Posterior cingulate gyrus (tissue), 11 donors: ENCODE measurements at places on chromosomes 2 and 18.

DNA sequence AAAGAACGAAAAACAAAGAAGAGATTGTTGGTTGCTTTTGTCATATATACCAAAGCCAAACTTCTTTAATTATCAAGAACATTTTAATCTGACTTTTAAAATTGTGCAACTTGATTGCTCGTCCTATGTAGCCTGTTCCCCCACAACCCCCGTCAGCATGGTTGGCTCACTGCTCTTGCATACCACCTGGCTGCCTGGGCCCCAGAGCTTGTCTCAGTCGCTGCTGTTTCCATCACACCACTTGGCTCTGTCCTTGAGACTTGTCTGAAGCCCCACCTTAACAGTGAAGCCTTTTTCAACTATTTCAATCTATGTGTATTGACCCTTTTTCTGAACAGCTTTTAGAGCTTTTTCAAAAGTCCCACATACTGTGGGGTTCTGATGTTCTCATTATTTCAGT is 270.8 kb downstream of the ZNF407 start:
- no peak for DNase-seq

GRCh38 chr2:190587106-190587505 is 52.6 kb upstream of the NEMP2 start:
- no peak for DNase-seq

DNA sequence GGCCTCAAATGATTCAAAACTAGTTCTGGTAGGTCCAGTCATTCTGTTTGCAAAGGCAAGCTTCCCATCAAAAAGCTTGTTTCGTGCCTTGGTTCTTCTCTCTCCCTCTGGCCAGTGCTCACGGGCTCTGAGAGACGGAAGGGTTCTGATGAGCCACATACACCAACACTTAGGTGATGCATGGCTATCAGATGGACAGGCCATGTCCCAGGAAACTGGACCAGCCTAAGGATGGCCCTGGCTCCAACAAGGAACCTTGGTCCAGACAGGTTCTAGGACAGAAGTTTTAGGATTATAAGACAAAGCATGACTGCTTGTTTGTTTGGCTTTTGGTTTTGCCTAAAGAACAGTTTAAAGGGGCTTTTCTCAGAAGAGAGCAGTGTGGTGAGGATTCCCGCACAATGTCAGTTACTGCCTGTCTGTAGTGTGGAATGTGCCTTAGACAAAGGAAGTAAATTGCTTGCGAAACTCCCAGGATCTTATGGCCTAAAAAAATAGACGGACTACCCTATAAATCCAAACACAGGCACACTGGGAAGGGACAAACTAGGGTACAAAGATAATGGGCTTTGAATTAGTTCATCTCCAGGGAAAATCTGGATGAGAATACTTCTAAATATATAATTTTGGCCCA is 10.3 kb downstream of the CYP1B1 start:
- no peak for DNase-seq

DNA sequence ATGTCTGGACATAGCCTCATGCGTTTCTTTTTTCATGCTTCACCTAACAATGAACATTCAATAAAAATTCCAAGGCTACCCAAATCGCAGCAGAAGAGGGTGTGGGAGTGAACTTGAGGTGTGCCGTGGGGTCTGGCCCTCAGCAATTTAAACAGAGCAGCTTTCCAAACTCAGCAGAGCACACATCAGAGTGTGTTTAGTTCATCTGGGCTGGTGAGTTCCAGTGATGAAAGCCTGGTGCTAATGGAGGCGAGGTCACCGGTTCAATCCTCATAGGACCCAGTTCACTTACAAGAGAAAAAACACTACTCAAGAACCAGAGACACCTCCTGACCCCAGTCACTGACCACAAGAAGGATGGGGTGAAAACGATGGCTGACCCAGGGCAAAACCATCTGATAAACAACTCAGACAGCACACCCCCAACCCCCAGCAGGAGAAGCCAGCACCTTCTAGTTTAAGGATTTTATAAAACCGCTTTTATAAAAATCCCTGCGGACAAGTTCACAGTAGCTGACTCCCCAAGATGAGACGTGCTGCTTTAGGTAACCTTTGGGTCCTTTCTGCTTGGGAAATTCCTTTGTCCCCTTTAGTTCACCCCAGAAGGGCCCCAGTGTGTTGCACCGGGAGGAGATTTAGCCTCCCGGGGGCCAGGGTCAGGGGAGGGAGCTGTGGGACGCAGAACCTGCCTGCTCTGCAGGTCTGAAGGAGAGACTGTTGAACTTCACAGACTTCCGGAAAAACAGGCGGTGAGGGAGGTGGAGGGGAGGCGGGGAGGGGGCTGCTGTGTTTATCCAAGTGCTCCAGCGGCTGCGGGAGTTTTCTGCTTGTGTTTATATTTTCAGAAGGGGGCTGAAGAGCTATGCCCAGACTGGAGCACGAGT is 152.7 kb upstream of the SOX11 start:
- DNase-seq, result no peak

- DNase-seq, result no peak
Observed at GRCh38 chr2:27494284-27494943, 586 bp downstream of the FNDC4 start.

- no peak for DNase-seq
Observed at GRCh38 chr2:62577994-62578781, 72.2 kb upstream of the TMEM17 start.

- DNase-seq, result no peak
Observed at GRCh38 chr2:44616667-44617155, 255.0 kb downstream of the CAMKMT start.

GRCh38 chr2:38723173-38723572 is 28.0 kb downstream of the SRSF7 start:
- no peak for DNase-seq

DNA sequence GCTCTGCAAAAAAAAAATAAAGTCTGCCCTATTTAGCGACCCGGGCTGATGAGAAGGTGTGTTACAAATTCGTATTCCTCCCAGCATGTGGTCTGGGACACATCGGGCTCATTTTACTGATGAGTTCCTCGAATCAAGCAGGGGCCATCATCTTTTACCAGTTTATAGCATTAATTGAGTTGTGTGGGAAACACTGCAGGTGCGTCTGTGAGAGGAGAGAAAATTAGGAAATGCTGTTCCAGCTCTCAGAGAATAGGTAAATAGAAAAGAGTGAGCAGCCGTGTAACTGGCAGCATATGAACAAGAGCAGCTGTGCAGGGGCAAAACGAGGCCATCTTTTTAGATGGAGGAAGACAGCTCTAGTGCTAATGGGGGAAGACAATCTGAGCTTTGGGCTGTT is 216.7 kb downstream of the SETBP1 start:
- DNase-seq, result no peak

DNA sequence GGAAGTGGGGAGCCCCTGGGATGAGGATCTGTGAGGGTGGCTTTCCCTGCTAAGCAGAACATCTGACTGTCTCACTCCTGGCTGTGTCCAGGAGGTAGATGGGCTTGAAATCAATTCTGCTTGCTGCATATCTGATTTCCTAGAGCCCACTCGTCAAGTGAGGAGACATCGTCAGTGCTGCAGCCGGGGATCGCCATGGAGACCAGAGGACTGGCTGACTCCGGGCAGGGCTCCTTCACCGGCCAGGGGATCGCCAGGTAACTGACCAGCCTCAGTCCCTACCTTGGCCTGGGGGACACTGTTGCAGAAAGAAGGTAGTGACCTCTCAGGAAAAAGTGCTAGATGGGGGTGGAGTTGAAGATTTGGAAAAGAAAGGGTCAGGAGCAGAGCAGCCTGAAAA is 31.3 kb downstream of the CNGA3 start:
- no peak for DNase-seq
